Activated CD4-positive, alpha-beta T cell treated with anti-CD3 and anti-CD28 coated beads, Interleukin-2, amount 10 ng/mL, durations not matched to agents 24 days and 14 days (primary cell): ENCODE measurements at places on chromosomes 11 and 22. TPM values are rescaled to one million over a fixed set of nuclear protein-coding genes. Genes with fewer than 3 reads are reported as not detected.

The MCHR1 gene
- total RNA-seq, result not detected in 2 replicates

The IGSF9B gene
- 90.5 and 91.8 TPM in 2 replicates for total RNA-seq

The SLC5A12 gene
- not detected in 2 replicates for total RNA-seq

The CASP1 gene
- total RNA-seq, result 18.7 and 21.6 TPM in 2 replicates

The LRRC55 gene
- total RNA-seq, result not detected in 2 replicates

The APOL4 gene
- total RNA-seq, result 0.17 TPM in 1 of 2 replicates, not detected in the other

The QSER1 gene
- total RNA-seq, result 18.9 TPM in 2 replicates

The MUC2 gene
- total RNA-seq, result not detected in 2 replicates

The PHOX2A gene
- total RNA-seq, result not detected in 2 replicates

The CFAP300 gene
- not detected in 2 replicates for total RNA-seq

The LDHAL6A gene
- not detected in 2 replicates for total RNA-seq
